Camera-type eye (tissue), 1 donor: ENCODE measurements at places on chromosomes 7 and 10. TPM values are rescaled to one million over a fixed set of nuclear protein-coding genes. Genes with fewer than 3 reads are reported as not detected.

The DPP6 gene
- total RNA-seq, result 12.1 TPM

The IL6 gene
- not detected for total RNA-seq

The CALML3 gene
- total RNA-seq, result 0.33 TPM

The PTF1A gene
- total RNA-seq, result 2.8 TPM

The ZNF503 gene
- total RNA-seq, result 13.6 TPM

The GIMAP7 gene
- 4.1 TPM for total RNA-seq

The COBL gene
- total RNA-seq, result 22.3 TPM

The ANKRD30A gene
- total RNA-seq, result not detected

The POLR2J2 gene
- total RNA-seq, result 7.2 TPM
